ENCODE measurements at places on chromosomes 1 and 21.

DNA sequence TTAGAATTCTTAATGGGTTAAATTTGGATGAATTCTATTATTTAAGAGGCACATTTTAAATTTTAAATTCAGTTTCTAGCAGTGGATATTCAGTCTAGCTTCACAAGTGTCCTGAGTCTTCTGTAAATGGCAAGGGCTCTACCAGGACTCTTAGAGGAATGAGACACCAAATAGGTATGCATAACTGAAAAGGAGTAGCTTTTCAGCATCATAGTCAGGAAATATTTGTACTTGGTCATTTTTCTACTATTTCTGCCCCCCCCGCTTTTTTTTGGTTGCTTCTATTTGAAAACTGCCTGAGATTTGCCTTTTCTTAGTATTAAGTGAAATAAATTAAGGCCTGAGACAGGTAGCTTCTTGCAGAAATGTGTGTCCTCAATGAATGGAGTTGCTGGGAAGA lies 80.2 kb downstream of the MAST2 start:
- DNase-seq = peak; percentile 54

- peak; percentile 9 for DNase-seq
Measured at GRCh38 chr1:230717251-230717650, 3.3 kb upstream of the AGT start.

DNA sequence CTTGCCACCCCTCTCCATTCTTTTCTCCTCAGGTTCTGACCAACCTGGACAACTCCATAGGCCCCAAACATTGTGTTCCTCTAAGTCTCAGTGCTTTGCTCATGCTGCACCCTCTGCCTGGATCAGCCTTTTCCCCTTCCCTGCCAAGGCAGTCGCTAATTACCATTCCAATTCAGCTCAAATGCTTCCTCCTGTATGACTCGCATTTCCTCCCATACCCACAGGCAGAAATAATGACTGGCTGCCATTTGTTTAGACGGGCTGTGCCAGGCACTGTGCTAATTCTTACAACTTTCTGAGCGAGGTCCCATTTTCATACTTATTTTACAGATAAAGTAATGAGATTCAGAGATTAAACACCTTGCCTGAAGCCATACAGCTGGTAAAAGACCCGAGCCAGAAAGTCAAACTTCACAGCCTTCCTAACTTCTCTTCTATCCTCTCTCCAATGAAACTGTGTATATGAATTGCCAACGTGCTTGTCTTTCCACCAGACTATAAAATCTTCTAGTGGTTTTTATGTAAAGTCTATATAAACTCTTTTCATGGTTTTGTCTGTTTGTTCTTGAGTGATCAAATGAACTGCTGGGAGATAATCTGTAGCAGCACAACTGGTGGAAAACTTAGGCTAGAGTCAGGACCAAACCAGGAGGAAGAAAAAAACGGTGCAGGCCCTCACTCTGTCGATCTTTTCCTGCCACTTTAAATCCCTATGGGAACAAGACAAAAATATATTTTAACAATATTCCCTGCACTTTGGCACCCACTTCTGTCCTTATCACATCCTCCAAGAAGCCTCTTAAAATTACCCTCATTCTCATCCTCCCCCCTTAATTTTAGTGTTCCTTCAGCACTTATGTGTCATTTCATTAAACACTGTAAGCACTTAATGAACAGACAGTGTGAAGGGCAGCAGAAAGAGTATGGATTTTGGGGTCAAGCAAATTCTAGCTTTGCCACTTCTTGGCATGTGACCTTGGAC lies 33.7 kb downstream of the RAB3B start:
- peak; percentile 37 for DNase-seq

DNA sequence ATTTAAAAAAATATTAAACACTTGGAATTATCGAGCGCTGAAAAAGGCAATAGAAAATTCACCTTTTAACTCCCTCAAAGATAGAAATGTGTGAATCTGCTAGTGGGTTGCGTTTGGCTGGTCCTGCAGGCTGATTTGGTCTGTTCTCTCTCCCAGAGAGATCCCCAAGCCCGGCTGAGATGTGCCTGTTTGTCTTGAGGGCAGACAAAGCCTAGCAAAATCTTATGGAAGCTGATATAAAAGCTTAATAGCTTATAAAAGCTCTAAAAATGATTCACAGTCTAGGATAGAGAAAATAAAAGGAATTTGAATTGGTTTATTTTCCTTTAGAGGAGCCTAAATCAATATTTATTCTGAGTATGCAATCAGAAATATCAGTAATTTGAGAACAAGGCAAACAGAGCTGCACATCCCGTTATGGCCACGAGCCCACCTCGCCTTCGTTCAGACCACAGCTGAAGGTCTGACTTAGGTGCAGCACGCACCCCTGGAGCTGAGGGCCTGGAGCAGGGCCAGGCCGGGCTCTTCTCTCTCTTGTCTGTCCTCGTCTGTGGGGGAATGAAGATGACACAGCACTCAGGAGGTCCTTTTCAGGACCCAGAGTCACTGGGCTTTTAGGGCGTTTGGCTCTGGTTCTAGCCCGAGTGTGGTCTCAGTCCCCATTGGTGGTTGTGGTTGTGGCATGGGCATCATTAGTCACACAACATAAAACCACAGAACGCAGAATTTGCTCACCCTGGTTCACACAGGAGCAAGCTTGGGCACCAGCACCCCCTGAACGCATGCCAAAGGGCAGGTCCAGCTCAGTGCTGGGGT lies 18.6 kb downstream of the PDE9A start:
- DNase-seq = no peak

DNA sequence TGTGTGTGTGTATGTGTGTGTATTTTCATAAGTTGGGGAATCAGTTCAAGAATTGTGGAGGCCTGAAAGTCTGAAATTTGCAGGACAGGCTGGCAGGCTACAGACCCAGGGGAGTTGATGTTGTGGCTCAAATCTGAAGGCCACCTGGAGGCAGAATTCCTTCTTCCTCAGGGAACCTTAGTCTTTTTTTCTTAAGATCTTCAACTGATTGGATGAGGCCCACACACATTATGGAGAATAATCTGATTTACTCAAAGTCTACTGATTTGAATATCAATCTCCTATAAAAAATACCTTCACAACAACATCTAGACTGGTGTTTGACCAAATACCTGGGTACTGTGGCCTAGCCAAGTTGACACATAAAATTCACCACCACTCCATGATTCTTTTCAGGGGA lies 61.8 kb downstream of the MT1HL1 start:
- no peak for DNase-seq

- DNase-seq = no peak
Measured at GRCh38 chr21:41182547-41182946, 14.6 kb downstream of the BACE2 start.

DNA sequence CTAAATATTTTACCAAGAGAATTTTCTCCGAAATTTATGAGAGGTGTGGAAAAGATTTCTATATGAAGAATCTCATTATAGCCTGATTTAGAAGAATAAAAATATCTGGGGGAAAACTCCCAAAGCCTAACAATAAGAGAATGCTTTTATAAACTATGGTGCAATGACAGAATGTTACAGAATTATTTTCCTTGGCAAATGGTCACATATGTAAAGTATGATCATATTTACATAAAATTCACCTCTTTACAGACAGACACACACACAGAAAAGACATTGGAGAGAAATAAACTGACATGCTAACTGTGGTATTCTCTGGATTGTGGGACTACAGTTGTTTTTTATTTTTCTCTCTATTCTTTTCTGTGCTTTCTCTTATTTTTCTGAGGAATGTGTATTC lies 226.3 kb upstream of the USP24 start:
- DNase-seq = peak; percentile 27

DNA sequence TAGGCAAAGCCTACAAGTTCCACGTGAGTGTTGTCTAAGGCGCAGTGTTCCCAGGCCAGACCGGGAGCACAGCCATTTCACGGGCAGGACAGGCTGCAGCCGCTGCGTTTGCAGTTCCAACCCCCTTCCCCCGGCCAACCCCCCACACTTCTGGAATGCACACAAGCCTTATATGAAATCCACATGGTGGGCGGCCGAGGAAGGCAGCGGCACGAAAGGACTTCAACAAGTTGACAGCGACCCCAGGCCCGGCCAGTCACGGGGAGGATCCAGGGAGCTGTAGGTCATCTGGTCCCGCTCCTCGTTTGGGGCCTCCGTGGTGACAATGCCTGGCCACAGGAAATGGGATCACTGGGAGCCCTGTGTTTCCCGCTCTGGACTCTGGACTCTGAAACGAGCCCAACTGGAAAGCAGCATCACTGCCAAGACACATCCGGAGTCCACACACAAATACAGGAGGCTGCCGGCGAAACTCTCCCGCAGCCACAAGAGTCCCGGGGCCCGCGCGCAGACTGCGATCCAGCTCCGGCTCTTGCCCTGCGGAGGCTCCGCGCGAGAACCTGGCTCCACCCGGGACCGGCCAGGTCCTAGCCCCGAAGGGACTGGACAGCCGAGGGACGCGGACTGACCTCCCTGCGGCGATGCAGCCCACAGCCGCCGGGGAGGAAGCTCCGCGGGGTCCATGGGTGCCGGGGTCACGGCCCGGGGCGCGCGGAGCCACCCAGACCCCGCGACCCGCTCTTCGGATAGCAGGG lies 794 bp downstream of the NID1 start:
- peak; percentile 82 for DNase-seq

GRCh38 chr1:153627715-153628626 lies at the start of gene S100A1:
TSS of gene S100A1 (plus strand) at chr1:153628434. CDS start at chr1:153630522, 2,088 bp downstream.
- DNase-seq = no peak

GRCh38 chr1:223708001-223708359 lies 4.4 kb upstream of the CAPN2 start:
- DNase-seq = no peak

DNA sequence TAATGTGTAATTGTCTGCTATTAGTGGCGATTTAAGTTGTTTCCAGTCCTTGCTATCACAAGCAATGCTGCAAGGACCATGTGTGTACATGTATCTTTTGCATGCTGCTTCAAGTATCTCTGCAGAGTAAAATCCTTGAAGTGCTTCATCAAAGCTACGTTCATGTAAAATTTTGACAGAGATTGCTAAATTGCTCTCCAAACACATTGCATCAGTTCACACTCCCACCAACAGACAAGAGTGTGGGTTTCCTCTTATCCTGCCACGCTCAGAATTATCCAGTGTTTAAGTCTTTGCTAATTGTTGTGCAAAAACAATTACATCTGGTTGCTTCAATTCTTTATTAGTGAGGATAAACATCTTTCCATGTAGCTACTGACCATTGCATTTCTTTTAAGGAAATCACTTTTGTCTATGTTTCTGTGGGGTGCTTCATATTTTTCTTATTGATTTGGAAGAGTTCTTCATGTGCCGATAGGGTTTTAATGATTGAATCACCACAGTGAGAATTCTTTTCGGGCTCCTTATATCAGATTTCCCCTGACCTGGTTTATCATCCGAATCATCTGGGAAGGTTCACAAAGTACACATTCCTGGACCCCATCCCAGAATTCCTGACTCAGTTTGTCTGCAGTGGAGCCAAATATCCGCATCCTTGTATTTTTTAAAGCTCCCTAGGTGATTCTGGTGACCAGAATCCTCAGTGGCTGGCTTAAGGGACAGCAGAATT lies 56.3 kb upstream of the GALNT2 start:
- no peak for DNase-seq

GRCh38 chr1:10962483-10962882 lies 50.0 kb upstream of the TARDBP start:
- peak; percentile 28 for DNase-seq

- DNase-seq = no peak
Measured at GRCh38 chr1:198890214-198890930, 251.5 kb downstream of the PTPRC start.

GRCh38 chr1:27539901-27540861 lies 50.2 kb upstream of the WASF2 start:
- DNase-seq = peak; percentile 71

DNA sequence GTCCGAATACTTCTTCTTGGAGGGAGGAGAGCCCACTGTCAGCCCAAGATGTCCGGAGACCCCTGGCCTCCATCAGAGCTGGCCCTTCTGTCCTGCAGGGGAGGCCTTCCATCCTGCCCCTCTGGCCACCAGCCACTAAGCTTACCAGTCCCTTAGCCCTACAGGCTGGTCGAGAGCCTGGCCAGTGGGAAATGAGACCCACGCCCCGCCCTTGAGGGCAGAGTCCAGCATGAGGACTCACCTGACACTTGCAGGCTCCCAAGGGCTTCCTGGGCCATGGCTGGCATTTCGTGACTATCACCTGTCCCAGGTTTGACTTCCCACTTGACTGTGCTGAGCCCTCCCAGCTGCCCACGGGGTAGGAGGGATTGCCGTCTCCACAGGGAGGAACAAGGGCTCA lies 361.8 kb upstream of the VAMP3 start:
- DNase-seq = no peak

DNA sequence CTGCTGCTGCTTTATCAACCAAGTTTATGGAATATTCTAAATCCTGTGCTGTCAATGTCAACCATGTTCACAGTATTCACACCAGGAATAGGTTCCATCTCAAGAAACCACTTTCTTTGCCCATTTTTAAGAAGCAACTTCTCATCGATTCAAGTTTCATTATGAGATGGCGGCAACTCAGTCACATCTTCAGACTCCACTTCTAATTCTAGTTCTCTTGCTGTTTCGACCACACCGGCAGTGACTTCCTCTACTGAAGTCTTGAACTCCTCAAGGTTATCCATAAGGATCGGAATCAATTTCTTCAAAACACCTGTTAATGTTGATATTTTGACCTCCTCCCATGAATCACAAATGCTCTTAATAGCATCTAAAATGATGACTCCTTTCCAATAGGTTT lies 39.7 kb upstream of the IFNLR1 start:
- no peak for DNase-seq

DNA sequence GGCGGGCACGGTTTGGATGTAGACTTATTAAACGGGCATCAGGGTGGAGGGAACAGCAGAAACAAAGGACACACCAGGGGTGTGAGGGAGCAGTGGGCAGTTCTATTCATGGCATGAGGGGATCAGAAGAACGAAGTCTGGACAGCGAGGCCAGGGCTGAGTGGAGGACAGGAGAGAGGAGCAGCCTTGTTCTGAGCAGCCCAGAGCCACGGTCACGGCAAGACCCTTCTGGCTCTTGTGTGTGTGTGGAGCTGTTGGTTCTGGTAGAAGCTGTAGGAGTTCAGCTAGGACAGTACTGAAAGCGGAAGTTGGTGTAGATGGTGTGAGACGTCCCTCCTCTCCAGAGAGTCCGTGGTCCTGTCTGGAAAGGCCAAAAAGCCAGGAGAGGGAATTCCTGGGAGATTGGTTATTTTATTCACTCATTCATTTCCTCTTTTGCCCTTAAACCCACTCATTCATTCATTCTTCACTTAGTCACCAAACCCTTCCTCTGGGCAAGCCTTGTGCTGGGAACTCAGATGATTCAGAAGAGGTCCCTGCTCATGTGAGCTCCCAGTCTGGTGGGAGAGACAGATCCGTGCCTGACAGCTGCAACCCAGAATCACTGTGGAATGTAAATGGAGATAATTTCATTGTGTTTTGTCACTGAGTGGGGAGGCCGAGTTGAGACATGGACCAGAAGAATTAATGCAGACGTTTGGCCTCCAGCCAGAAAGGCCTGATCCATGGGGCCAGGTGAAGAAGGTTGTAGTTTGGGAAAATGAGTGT lies 4.1 kb upstream of the ACOT11 start:
- peak; percentile 88 for DNase-seq

- no peak for DNase-seq
Measured at GRCh38 chr1:117568999-117569398, 36.8 kb upstream of the TENT5C start.

GRCh38 chr21:36913247-36914169 lies 53.0 kb downstream of the HLCS start:
- DNase-seq = no peak

GRCh38 chr1:186880982-186881381 lies 52.2 kb downstream of the PLA2G4A start:
- DNase-seq = no peak

All from fibroblast of skin of abdomen (primary cell).